Activated CD8-positive, alpha-beta memory T cell treated with anti-CD3 and anti-CD28 coated beads, Interleukin-2, amount 50 U/mL, for 48 hours (primary cell): ENCODE measurements at places on chromosomes 7 and 10.

GRCh38 chr7:3682028-3682710 is 381.1 kb downstream of the SDK1 start:
- no peak for DNase-seq

- no peak for DNase-seq
Measured at GRCh38 chr7:112082306-112082705, 123.9 kb downstream of the DOCK4 start.

GRCh38 chr7:50858528-50859245 is 76.0 kb upstream of the GRB10 start:
- DNase-seq = no peak

DNA sequence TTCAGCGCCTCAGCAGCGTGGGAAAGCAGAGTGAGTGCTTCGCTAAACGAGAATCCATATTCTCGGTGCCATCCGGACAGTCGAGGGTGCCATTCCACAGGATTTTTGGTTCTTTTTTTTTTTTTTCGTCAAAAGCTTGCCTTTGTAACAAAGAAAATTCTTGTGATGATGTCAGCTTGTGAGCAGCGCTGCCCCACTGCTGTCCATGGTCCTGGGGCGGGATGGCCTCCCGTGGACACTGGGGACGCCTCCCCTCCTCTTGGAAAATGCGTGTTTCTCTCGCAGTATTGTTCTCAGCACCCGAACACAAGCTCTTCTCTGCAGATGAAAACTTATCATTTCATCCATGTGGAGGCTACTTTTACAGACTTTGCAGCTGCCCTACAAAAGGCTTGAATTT is 477.4 kb downstream of the TCERG1L start:
- no peak for DNase-seq

GRCh38 chr7:140403878-140404564 is at the start of gene RAB19:
Gene RAB19, plus strand, starts transcription at chr7:140404058. Its CDS starts 3,589 bp downstream, at chr7:140407647.
- peak; percentile 69 for DNase-seq

GRCh38 chr7:81680120-81680519 is 89.7 kb downstream of the HGF start:
- DNase-seq = no peak

DNA sequence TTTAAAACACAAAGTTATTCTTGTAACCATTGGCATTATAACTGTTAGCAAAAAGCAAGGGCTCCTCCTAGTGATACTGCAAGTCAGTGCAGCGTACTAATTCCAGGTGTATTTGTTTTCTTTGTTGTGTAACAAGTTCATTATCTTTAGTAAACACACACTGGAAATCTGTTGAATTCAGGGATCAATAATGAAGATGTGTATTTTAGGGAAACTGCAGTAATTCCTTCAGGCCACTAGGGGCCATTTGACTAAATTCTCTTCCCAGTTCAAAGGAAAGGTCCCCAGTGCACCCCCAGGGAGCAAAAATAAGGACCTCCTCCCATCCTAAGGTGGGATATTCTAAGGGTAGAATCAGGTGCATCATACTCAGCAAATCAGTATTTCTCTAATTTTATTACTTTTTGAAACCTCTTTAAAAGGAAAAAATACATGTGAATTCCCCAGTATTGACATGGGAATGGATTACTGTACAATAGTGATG is 158.6 kb upstream of the LYZL1 start:
- DNase-seq = no peak

- DNase-seq = no peak
Measured at GRCh38 chr10:10365676-10366075, 652.0 kb upstream of the CELF2 start.

DNA sequence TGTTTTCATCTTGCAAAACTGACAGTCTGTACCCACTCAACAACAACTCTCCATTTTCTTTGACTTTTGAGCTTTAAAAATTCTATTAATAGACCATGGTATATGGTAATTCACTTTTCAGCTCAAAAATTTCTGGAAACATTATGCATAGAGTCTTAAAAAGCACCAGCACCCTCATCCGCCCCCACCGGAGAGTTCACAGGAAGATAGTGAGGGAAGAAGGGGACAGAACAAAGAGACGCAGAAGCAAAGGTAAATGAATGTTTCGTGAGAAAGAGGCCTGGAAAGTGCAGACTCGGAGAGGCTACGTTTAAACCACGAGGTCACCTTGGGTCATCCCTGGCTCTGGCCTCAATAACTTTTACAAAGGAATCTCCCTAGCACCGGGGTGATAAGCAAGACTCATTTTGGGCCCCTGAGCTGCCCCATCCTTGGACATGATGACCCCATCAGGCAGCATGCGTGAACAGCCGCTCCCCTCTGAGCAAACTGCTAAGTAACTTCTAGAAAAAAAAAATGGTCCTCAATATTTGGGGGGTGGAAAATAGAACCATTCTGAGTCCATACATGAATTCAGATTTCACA is 96.3 kb downstream of the CPXM2 start:
- DNase-seq = no peak

- DNase-seq = no peak
Measured at GRCh38 chr7:75737856-75738603, 711 bp downstream of the HIP1 start.

- no peak for DNase-seq
Measured at GRCh38 chr7:729140-730000, 2.3 kb upstream of the PRKAR1B start.

DNA sequence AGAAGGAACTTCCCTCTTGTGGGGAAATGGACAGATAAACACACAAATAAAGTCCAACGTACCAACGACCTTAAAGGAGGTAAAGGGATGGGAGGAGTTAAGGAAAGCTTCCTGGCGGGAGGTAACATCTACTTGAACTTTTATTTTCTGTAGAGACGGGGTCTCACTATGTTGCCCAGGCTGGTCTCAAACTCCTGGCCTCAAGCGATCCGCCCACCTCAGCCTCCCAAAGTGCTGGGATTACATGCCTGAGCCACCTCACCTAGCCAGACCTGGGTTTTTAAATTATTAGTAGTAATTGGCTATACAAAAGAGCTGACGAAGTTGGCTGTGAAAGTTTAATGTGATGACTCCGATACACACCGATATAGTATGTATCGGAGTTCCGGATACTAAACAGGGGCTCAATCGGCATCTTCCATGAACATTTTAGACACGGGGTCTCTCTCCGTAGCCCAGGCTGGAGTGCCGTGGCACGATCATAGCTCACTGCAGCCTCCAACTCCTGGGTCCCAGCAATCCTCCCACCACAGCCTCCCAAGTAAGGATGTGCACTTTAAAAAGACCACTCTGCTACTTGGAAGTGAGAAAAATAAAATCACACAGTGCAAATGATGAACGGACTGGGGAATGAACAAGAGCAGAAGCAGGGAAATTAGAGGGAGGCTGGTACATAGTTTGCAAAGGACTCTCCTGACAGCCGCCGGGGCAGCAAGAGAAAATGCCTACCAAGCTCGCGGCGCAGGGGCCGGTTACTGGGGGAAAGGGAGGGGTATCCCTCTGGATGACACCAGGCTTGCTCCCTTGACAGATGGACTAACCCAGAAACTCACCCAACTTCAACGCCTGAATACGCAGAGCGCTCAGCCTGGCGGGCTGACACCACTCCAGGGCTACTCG is 1.0 kb downstream of the BCL7B start:
- no peak for DNase-seq

DNA sequence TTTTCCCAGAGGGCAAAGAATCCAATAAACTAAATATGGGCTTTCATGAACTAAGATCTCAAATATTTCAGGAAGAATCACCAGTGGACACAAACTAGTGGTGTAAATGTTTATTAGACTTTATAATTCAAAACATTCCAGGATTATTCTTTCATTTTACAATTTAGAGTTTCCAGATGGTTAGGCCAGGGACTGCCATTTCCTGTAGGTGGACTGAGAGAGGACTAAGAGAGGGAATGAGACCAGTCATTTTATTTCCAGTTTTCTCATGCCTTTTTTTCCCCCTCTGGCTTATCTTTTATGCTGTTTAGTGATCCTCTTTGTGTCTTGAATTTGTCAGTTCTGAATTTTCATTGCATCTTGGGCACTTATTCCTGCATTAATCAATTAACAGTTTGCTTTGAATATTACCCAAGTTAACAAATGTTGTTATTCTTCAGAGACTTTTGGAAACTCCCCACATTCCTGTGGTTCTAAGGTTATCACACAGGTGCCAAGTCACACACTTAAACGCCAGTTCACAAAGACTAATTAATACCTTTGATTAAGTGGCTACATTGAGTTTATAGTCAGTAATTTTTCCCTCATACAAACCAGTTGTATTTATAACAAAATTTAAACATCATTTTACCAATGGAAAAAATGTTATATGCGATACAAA is 12.3 kb downstream of the CISD1 start:
- no peak for DNase-seq

GRCh38 chr7:125984795-125985194 is 1055.2 kb upstream of the POT1 start:
- no peak for DNase-seq

DNA sequence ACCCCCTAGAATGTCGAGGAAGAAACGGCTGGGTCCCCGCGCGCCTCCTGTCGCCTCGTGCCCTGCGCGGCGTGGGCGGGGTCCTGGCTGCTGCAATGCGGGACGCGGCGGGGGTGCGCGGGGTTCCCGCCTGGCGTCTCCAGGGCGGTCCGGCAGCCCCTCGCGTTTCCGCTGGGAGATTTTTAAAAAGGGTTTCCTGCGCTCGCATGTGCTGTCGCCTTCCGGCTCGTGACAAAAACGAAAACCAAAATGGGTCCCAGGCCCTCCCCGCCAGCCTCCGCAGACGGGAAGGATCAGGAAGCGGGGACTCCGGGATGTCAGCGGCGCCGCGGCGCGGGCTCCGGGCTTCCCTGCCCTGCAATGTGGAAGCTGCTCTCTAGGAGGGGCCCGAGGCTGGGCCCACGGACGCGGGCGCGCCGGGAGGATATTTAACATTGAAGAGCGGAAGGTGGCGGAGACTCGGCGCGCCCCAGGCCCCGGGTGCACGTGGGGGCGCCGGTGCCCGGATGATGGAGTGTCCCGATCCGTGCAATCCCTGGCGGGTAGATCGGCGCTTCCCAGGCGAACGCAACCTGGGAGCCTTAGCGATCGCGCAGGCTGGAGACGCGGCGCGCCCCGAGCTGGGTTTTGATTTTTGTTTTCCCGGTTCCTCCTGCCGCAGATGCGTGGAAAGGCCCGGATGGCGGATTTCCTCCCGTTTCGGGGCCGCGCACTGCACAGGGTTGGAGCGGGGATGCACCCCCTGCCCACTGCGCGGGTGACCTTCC is 1.0 kb downstream of the PFKP start:
- peak; percentile 84 for DNase-seq

DNA sequence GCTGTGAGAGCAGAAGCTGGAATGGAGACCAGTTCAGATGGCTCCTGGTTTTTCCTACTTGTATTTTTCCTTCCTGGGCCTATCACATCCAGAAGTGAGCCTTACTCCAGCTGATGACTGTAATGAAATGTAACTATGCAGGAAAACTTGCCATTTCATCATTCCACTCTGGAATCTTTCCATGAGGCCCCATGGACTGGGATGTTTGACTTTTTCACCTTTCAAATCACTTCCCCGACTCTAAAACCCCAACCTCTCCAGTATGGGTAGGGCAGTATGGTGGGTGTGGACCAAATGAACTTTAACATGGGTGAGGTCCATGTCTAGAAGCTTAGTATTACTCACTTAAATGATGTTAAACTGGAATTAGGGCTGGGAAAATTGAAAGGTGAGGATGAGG is 40.3 kb upstream of the DLD start:
- no peak for DNase-seq

- no peak for DNase-seq
Measured at GRCh38 chr7:92847305-92847704, 10.9 kb upstream of the CDK6 start.

GRCh38 chr7:75042286-75042685 is 31.3 kb downstream of the RCC1L start:
- no peak for DNase-seq

GRCh38 chr7:30087371-30087770 is 47.4 kb upstream of the MTURN start:
- DNase-seq = no peak

DNA sequence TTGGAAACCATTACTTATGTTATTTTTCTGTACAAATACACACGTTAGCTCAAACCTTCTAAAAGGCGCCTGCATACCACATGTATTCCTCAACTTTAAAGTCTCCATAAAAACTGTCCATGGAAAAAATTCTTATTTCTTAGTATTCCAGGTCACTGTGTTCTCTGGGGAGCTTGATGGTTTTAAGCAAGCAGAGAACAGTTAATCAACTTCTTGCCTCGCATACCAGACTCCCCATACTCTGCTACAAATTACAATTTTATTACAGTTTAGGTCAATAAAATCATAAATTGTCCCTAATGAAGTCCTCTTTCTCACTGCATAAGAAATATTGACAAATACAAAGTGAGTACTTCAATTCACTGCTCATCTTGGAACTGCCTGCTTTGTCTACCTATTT is 77.0 kb upstream of the GPR22 start:
- no peak for DNase-seq

- DNase-seq = peak; percentile 18
Measured at GRCh38 chr7:99031496-99031895, 112.4 kb downstream of the SMURF1 start.

DNA sequence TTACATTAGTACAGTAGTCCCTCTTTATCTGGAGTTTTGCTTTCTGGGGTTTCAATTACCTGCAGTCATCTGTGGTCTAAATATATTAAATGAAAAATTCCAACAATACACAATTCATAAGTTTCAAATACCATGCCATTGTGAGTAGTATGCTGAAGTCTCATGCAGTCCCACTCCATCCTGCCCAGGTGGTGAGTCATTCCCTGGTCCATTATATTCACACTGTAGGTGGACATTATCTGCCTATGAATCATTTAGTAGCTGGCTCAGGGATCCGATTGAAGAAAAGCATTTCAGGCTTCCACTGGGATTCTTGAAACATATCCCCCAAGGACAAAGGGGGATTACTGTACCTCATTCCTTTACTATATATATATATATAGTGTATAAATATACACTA is 298.2 kb upstream of the GALNT17 start:
- no peak for DNase-seq

GRCh38 chr10:78905957-78906308 is 162.8 kb upstream of the ZMIZ1 start:
- DNase-seq = peak; percentile 37
